ENCODE measurements at places on chromosomes 1 and 21.

DNA sequence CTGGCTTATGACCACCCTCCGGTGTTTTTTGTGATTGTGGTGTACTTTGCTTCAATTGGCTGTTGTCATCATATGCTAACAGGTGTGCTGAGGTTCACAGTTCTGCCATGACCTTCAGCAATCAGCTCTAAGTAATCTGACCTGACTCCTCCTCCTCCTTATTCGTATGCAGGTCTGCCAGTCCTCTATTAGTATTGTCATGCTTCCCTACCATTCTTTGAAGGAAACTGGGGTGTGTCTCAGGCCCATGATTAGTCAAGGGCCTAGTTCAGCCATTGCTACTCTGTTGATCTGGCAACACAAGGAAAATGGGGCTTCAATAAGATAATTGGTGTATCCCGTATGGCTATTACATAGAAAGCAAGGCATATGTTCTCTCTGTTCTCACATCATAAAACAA, 332.3 kb upstream of the DPYD start:
- no peak for DNase-seq

DNA sequence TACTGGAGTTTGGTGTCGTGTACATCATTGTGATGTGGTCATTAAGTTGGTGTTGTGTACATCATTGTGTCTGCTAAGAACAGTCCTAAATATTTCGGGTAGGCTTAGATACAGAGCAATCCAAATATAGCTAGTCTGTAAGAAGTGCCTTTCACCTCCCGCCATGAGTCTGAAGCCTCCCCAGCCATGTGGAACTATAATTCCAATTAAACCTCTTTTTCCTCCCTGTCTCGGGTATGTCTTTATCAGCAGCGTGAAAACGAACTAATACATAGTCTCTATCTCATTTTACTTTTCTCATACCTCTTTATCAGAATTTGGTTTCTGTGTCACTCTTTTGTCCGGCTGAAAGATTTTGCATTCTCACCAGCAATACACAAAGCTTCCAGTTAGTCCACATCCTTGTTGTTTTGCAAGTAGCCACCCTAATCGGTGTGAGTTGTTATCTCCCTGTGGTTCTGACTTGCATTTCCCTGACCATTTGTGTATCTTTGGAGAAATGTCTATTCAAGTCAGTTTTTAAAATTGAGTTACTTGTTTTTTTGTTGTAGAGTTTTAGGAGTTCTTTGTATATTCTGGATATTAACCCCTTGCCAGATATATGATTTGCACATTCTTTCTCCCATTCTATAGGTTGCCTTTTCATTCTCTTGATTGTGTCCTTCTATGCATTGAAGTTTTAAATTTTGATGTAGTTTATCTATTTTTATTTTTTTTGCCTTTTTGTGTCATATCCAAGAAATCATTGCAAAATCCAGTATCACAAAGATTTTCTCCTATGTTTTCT, 56.5 kb downstream of the FNBP1L start:
- DNase-seq = no peak

GRCh38 chr1:47841356-47841755, 155.8 kb downstream of the TRABD2B start:
- no peak for DNase-seq

DNA sequence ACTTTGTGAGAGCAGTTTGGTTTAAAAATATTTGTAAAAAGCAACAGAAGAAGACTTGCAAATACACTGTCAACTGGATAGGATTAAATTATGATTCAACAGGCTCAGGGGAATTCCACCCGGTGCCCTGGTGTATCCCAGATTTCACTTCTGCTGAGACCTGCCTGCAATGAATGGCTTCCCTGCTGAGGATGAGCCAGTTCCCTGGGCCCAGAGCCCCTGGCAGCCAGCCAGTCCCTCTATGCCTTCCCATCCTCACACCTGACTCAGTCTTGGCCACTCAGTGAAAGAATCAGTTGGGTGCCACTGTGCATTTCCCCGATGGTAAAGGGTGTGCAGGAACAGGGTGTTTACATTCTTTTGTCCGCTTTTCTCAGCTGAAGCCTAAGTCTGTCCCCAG, 64.4 kb downstream of the KCTD3 start:
- no peak for DNase-seq

DNA sequence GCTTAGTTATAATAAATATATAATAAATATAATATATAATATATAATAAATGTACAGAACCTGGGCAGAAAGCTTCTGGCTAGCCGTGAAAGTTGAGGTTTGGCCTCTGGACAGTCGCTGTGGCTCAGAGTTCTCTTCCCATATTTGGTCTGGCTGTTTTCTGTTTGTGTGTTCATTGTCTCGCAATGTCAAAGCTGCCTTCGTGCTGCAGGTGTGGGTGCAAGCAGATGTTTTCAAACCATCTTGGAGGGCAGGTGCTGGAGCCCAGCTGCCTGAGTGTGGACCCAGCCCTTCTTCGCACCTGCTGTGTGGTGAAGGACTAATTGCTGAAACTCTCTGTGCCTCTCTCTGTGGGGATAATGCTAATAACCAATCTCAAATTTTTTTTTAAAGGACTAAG, 3.6 kb upstream of the CSTB start:
- DNase-seq = no peak

- DNase-seq = no peak
These were observed 26.6 kb downstream of the AJAP1 start for GRCh38 chr1:4681026-4681425.

- peak; percentile 49 for DNase-seq
These were observed 28.2 kb downstream of the TCEANC2 start for GRCh38 chr1:54081306-54082270.
